ENCODE measurements at places on chromosomes 3 and 15.

GRCh38 chr3:168040607-168041208 is 55.0 kb downstream of the GOLIM4 start:
- no peak for DNase-seq

DNA sequence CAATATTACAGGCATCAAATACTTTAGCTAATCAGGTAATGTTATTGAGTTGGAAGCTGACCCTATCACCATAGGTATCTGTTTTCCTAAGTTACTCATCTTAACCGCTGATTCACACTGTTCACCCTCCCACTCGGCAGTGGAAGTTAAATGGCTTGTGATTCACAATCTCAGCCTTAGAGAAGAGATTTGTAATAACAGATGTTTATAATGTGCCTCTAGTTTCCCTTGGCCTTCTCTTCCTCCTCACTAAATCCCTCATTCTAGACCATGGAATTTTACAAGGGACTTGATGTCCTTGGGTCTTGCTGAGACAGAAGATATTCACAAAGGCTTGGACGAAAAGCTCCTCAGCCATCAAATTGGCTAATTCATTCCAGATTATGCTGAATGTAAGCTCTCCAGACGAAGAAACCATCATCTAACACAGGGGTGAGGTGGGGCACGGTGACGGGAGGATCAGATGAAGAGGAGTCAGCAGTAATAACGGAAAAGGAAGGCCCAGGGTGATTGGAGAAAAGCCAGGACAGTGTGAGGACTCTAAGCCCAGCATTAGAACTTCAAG is 931.7 kb downstream of the MCTP2 start:
- DNase-seq: peak; percentile 82

GRCh38 chr15:77097248-77097721 is 26.4 kb upstream of the TSPAN3 start:
- DNase-seq: no peak

DNA sequence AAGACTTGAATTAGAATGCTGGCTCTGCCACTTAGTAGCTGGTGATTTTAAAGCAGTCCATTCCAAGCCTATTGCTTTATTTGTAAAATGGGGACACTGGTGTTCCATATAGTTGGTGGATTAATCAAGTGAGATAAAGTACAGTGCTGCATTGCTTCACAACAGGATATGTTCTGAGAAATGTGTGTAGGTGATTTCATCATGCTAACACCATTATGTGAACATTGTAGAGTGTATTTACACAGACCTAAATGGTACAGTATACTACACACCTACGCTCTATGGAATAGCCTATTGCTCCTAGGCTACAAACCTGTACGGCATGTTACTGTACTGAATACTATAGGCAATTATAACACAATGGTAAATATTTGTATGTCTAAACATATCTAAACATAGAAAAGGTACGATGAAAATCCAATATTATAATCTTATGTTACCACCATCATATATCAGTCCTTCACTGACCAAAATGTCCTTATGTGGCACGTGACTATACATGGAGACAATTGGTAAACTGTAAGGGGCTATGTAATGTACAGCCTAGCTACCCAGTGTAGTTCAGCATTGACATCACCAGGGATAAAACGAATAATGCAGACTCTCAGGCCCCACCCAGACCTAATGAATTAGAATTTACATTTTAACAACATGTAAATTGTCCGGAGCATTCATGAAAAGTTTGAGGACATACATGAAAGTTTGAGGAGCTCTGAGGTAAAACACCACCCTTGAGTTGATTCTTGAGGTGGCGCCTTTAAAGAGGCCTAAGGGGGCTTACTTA is 121.4 kb upstream of the BFSP2 start:
- DNase-seq: no peak

- no peak for DNase-seq
Measured at GRCh38 chr15:35306361-35306981, 221.4 kb upstream of the NANOGP8 start.

DNA sequence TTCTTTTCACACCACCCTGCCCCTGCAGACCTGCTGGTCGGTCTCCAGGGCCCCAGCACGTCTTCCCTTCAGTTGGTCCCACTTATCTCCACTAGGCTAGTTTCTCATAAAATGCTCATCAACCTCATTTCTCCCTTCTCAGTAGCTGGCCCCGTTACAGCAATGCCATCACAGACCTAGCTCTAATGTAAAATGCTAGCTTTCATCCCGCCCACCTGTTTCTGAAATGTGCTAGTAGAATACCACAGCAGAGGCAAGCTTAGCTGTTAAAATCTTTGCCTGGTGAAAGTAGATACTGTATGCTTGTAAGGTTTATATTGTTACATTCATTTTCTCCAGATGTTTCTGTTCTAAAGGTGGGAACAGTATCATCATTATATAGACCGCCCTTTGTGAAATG is 13.1 kb downstream of the MKRN2OS start:
- DNase-seq: no peak

GRCh38 chr3:194682694-194683310 is 2.9 kb upstream of the FAM43A start:
- peak; percentile 68 for DNase-seq

DNA sequence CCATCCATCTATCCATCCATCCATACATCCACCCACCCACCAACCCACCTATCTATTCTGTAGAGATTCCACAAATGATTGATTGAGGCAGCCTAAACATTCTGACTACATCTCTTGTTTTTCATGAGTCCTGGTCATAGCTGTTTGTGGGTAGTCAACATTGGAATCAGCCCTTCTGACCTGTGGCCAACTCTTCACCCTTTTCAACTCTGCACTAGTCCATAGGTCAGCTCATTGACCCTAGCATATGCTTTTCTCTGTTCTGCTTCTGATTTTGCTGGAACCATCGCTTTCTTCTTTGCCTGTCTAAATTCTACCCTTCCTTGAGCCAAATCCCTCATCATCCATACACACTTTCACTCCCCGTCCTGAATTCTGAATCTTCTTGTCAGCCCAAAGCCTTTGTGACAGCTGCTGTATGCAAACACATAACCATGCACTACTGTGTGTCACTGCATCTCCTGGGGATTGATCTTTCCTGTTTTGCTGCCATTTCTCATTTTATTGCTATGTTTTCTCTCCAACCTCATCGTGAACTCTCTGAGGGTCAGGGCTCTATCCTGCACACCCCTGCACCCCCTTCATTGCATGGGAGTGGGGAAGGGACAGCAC is 16.8 kb upstream of the KCTD6 start:
- no peak for DNase-seq

DNA sequence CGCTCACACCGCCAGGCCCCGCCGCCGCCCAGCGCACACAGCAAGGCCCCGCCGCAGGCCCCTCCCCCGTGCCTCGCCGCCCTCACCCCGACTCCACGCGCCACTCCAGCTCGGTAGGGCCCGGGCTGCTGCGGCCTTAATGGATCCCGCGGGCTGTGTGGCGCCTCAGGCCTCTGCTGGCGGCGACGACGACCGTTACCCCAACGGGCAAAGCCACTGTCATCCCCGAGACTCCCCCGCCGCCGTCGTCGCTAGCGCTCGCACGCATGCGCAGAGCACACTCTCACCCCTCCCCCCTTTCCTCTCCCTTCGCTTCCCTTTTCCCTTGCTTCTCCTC is at the start of gene MSL2:
MSL2 (minus strand) TSS at position 272 of the 337 bp plus-strand sequence. CDS start 1,222 bp downstream, outside the sequence.
- no peak for DNase-seq

DNA sequence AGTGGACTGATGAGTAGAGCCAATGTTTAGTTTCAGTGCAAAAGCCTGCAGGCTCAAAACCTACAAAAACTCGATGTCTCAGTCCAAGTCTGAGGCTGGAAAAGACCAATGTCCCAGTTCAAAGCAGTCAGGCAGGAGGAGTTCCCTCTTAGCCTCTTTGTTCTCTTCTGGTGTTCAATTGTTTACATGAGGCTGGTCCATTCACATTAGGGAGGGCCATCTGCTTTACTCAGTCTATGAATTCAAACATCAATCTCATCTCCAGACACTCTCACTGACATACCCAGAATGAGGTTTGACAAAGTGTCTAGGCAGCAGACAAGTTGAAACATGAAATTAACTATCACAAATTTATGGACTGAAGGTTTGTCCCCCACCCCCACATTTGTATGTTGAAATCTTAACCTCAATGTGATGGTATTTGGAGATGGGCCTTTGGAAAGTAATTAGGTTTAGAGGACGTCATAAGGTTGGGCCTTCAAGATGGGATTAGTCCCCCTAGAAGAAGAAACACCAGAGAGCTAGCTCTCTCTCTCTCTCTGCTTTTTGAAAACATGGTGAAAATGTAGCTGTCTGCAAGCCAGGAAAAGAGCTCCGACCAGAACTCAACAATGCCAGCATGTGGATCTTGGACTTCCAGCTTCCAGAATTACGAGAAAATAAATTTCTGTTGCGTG is 438.5 kb upstream of the RGMA start:
- DNase-seq: no peak

DNA sequence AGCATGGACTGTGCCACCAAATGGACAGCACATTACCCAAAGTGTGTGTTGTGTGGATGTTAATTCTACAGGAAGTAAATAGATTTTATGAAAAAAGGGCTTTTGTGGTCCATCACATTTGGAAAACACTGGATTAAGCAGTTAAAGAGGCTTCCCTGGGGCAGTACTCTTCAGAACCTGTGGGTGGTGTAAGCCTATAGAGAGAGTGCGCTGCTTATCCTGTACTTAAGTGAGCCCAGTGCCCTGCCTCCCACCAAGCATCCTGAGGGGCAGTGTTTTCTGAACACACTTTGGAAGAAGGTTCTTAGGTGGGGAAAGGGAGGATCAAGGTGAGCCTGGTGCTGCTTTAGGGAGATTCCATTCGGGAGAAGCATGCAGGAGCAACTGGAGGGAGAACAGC is 10.9 kb downstream of the TTLL3 start:
- DNase-seq: no peak

GRCh38 chr3:169914321-169914720 is 2.9 kb downstream of the SAMD7 start:
- DNase-seq: peak; percentile 8

DNA sequence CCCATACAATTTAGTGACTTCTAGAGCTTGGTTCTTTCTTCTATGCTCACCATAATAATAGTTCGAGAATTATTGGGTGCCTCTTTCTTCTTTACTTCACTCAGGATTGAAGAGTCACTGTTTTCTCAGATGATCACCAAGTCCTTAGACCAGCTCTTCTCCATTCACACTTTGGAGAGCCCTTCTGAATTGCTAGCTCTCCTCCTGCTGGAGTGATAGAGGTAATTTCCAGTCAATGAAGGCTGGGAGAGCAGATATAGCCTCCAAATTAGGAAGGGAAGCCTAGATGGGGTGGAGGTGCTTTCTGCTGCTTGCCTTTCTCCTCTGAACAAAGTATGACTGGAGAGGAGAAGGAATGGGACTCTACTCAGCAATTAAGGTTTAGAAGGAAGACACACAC is 10.7 kb upstream of the BBX start:
- DNase-seq: no peak

DNA sequence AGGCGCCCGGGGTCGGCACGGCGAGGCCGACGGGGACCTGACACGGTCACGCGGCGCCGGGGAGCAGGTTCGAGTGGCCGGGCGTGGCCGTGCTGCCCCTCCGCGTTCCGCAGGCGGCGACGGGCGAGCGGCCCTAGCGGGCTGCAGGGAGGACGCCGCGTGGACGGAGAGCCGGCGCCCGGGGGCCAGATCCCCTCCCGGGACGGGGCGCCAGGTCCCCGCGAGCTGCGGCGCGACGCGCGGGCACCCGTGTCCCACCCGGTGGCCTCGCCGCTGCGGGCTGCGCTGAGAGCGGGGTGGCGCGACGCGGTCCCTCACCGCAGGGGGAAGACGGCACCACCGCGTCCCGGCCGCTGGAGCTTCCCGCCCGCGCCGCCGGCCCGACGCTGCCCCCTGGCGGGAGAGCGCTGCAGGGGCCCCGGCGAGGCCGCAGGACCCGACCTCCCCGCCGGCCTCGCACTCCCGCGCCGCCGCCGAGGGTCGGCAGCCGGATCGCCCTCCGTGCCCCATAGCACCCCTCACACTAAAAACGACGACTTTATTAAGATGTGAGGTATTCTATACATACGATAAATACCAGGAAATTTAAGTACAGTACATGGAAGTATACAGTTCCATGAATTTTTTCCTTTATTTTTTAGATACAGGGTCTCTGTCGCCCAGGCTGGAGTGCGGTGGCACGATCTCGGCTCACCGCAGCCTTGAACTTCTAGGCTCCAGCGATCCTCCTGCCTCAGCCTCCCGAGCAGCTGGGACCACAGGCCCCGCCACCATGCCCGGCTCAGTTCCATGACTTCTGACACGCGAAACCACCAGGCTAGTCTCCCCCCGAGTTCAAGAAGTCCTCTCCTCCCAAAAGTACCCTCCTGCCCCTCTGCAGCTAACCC is 1.3 kb upstream of the PIGZ start:
- no peak for DNase-seq

GRCh38 chr3:46829699-46830208 is 33.5 kb downstream of the MYL3 start:
- DNase-seq: no peak

DNA sequence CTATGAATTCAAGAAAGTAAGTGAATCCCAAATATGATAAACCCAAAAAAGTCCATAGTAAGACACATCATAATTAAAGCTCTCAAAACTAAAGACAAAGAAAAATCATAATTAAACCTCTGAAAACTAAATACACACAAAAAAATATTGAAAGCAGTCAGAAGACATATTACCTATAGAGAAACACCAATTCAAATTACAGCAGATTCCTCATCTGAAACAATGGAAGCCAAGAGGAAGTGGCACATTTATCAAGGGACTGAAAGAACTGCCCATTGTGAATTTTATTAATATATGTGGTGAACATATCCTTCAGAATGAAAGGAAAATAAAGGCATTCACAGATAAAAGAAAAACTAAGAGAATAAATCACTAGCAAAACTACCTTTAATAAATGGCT is 128.2 kb downstream of the SCAPER start:
- no peak for DNase-seq

- no peak for DNase-seq
Measured at GRCh38 chr3:72427624-72428023, 420.6 kb downstream of the SHQ1 start.

DNA sequence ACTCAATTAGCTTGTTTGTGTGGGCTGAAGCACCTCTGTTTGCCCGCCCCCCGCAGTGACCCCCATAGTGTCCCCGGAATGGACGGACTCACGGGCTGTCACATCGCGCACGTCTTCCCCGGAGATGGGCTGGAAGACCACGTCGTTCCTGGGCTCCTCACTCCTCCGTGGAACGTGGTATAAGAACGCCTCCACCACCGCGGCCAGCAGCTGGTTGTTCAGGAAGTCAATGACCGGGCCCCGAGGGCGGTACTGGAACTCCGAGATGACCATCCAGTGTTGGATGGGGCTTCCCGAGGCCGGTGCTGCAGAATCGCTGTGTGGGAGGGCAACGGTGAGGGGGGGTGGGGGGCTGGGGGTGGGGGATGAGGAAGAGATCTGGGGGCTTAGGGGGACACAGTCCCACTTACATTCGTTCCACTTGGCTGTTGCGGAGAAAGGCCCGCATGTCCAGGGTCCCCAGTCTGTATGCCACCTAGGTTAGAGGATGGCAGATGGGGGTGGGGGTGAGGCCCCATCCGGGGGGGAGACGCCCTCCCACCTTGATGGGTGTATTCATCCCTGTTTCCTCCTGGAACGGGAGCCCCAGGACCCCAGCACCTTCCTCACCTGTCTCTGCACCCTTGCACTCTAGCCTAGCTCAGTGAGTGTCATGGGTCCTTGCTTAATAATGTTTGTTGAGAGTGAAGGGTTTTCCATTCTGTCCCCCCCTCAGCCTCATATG is 30.2 kb downstream of the MUC20 start:
- DNase-seq: no peak

- DNase-seq: no peak
Measured at GRCh38 chr3:59527493-59527892, 477.7 kb upstream of the CFAP20DC start.

Data from non-pigmented ciliary epithelial cell (primary cell).